SHP77 treated with DMSO at 0.1 percent for 48 hours (cell line): ENCODE measurements at places on chromosomes 5 and 9.

DNA sequence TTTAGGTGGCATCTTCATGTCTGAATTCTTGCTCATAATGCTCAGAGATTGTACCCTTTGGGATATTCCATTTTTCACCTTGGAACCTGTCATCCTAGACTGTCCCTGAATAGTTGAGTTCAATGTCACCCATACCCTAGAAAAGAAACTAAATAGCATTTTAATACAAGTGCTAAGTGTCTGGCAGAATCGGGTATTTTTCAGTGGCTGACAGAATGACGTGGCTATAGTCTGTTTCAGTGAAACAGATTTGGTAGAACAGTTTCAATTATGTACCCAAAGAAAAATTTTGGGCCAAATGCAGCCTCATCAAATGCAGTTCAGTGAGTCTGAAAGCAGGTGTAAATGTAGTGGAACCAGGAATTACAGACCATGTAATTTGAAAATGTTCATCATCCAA lies 1041.2 kb downstream of the DTWD2 start:
- DNase-seq = no peak

- no peak for DNase-seq
These were observed 17.2 kb upstream of the DIRAS2 start for GRCh38 chr9:90659650-90660364.

DNA sequence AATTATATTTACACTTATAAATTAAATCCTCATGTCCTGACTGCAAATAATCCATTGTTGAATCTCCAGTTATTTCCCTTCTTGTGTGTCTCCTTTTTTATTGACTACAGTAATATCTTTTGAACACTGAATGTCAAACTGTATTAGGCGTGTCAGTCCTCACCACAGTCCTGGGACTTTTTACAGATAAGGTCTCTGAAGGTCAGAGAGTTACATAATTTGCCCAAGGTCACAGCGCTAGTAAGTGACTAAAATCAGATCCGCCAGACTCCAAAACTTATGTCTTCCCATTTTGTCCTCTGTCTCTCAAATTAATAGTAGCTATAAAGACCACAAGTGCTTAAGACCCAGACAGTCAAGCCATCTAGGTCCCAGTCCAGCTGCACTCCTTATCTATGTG lies 274.3 kb downstream of the NR3C1 start:
- no peak for DNase-seq

- DNase-seq = no peak
These were observed 16.2 kb downstream of the GPR21 start for GRCh38 chr9:123049589-123050222.

GRCh38 chr5:88736494-88736893 lies 146.5 kb downstream of the MEF2C start:
- no peak for DNase-seq

DNA sequence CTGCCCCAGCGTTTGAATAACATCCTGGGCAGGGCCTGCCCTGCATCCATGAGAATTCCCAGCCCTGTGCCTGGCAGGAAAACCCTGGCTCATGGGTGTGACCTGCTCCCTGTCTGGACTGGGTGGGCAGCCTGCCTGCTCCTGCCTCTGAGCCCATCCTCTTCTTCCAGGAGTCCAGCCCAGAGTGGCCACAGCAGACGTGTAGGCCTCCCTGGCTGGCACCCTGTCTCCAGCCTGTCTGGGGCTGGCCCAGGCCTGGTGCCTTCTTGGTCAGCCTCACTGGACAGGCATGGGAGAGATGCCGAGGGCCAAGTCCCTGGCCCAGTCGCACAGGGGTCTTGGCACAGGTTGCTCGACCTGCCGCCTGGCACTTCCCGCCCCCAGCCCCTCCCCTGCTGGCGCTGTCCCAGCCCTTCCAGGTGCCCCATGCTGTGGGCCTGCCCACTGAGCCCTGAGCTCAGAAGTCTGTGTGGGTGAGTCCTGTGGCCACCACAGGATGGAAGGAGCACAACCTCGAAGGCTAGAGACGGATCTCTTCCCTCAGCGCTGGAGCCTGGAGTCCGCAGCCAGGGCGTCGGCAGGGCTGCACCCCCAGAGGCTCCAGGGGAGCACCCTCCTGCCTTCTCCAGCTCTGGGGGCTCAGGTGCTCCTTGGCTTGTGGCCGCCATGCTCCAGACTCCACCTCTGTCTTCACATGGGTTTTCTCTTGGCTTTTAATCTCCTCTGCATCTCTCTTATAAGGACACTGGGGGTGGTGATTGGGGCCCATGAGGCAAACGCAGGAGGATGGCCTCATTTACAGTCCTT lies 11.8 kb upstream of the COL5A1 start:
- no peak for DNase-seq

DNA sequence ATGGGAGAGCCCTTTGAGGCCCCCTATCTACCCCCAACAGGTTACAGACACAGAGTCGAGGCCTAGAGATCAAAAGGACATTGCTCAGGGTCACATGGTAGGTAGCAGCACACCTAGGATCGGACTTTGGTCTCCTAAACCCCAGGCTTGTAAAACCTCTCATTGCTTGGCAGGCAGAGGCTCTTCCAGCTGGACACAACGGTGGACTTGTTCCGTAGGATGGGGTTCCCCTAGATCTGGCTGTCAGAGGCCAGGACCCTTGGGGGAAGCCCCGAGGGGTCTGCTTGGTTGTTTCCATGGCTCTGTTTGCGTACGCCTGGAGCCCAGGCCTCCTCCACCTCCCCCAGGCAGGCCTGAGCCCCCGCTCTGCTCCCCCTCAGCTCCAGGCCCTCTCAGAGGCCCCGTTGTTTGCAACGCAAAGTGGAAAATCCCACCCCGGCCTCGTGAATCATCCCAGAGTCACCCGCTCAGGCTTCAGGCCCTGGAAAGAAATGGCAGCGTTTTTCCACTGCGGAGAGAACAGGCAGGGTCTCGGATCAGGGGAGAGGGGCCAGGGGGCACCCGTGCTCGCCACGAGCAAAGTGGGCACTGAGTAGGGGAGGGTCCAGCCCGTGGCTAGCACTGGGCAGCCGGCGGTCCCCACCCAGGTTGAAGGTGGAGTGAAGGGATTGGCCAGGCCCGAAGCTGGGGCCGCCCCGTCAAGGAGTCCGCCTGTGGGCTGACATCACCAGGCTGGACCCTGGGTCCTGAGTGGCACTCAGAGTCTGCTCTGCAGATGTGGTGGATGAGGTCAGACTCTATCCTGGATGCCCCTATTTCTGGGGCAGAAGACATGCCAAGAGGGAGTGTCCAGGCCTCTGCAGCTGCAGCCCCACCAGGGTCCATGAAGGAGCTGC lies 19.8 kb downstream of the COL27A1 start:
- DNase-seq = no peak

GRCh38 chr9:103819936-103820335 lies 274.2 kb upstream of the SMC2 start:
- no peak for DNase-seq

DNA sequence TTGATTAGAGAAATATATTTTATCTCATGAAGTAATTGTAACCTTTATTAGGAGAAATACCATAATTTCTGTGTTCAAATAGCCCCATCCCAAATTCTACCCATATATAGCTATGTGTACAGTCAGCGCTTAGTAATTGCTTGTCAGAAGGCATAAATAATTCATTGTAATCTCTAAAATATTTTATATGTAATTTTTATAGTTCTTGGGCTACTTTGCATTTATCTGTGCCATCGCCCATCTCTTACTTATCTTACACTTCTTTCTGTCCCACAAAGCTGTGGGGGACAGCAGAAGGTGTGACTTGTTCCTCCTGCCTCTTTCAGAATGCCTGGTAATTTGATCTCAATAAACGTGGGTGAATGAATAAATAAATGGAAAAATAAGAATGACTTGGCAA lies 5.5 kb downstream of the ADAMTSL1 start:
- DNase-seq = no peak

DNA sequence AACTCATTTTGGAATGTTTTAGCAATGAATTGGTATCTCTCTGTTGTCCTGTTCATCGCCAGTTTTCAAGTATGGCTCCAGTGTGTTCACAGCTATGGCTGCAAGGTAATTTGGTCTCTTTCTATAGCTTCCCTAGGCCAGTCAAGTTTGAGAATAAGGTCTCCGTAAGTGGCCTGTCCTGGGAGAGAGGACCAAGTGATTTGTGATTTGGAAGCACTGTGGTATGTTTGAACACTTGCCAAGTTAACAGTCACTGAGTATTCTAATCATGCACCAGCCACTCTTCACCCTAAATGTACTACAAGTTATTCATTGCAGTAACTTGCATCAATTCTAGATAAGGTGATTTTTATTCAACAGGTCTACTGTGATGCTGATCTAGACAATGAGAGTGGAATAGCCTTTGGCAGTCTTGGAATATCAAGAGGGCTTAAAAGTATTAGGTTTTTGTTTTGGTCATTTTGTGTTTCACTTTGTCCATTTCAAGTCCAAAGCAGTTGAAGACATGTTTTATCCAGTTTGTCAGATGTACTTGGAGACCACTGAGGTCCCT lies 41.1 kb downstream of the G3BP1 start:
- no peak for DNase-seq

GRCh38 chr9:95521699-95522098 lies 4.9 kb upstream of the PTCH1 start:
- DNase-seq = no peak

DNA sequence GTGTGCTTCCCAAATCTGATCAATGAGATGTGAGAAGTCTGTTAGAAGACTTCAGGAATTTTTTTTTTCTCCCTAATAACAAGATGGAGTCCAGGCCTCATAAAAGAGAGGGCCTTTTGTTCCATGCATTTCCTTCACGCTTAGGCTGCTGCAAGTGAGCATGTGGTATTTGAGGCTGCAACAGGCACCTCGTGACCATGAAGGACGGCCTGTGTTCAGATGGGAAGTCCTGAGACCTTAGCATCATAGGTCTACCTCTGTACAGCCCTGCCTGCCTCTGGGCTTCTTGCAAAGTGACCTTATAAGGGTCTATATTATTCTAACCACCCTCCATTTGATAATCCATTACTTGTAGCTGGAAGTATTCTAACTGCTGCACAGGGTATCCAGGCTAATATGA lies 86.6 kb downstream of the BOD1 start:
- DNase-seq = no peak

GRCh38 chr5:76479281-76479680 lies 76.2 kb downstream of the IQGAP2 start:
- no peak for DNase-seq

DNA sequence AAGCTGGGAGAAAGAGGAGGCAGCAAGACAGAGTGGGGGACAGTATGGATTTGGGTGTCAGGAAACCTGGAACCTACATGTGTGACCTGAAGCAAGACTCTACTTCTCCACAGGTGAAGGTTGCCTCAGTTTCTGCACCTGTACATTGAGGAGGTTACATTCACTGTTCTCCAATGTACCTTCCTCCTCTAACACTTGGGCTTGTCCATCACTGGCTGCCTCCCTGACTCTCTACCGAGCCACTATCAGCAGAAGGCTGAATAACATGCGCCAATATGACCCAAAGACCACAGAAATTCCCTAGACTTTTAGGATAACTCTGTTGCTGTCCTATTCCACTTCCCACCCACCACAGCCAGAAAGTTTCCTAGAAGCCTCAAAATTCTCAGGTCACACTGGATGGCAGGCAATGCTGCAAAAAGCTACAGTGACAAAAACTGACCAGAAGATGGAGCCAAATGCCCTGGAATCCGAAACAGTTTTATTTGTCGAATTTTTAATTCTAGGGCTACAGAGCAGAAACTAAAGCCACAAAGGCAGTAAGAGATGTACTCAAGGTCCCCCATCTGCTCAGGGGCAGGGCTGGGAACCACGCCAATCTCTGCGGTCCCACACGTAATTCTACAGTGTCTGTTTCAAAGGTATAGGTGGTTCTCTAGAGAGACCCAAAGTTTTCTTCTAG lies 64.4 kb downstream of the FAM114A2 start:
- DNase-seq = no peak

DNA sequence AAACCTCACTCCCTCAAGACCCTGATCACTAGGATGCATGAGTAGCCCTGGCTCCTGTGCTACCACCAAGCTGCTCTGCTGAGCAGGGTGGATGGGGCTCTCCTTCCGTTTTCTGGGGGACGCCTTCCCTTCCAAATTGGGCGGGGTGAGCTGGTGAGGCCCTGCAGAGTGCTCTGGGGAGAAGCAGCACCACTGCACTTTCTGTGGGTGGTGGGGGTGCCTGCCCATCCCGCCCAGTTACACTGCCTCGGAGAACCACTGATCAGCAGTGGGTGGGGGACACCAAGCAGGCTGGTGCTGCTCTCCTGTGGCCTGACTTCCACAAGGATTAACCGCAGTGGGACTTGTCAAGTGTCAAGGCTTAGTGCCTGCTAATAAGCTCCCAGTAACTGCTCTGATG lies 19.0 kb downstream of the GFPT2 start:
- DNase-seq = no peak

- DNase-seq = no peak
These were observed 667.2 kb upstream of the ZNF608 start for GRCh38 chr5:125413496-125414274.

- no peak for DNase-seq
These were observed 171.5 kb downstream of the NXNL2 start for GRCh38 chr9:88706193-88707113.

- DNase-seq = no peak
These were observed 3.7 kb downstream of the ACTL7B start for GRCh38 chr9:108852079-108852478.

DNA sequence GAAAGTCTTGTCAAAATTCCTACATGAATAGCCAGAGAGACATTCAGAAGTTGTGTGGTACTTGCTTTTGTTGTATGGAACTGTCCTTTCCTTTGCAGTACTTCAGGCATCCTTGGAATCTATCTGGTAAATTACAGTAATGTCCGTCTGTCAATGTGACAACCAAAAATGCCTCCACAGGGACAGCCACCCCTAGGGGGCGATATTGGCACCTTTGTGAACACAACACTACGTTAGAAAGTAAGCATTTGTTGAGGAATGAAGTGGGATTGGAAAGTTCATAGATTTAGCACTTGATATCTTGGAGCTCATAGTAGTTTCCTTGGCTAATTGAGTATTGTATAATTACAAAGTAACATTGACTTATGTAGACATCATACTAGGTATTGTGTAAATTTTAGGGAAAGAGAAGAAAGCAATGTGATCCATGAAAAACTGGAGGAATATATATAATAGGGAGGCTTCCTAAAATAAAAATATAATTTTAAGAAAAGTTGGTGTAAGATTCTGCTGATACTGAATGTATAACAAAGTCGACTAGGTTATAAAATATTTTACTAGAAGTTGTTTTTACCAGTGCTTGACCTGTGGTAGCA lies 32.7 kb downstream of the TMEFF1 start:
- DNase-seq = no peak

- no peak for DNase-seq
These were observed 3.9 kb downstream of the MCIDAS start for GRCh38 chr5:55222985-55223811.

DNA sequence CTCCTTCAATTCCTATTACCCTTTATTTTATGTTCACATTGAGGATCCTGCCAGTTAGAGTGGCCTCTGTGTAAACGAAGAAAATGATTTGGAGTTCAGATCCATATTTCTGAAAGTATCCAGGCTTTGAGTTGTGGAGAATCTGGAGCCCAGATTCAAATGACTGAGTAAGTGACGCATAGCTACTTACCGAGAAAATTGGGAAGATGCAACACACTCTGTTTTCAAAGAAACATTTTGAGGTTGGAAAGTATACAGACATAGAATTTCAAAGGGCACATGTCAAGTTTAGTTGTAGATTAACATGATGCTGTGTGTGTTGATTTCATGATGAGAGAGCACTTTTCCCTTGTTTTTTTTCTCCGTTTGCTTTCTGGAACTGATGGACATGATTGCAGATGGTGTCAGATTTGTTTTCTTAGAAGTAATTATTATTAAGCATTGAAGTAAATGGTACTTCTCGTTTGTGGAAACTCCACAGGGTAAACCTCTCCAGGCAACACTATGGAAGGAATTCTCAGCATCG lies 148.1 kb downstream of the KDM4C start:
- DNase-seq = no peak
